ENCODE measurements at places on chromosomes 1 and 21. TPM values are rescaled to one million over a fixed set of nuclear protein-coding genes. Genes with fewer than 3 reads are reported as not detected.

- H3K4me1 ChIP-seq, result no peaks in the 10 kb centered on the region
- no peak overlapping the region for H3K4me3 ChIP-seq
- no peaks in the 10 kb centered on the region for H3K36me3 ChIP-seq
- H3K27ac ChIP-seq, result no peak overlapping the region
- no peaks in the 10 kb centered on the region for H3K27me3 ChIP-seq
These were observed 622.9 kb upstream of the ADAMTS5 start for GRCh38 chr21:27589781-27590180.

GRCh38 chr21:27429710-27430341 lies 462.9 kb upstream of the ADAMTS5 start:
- no peaks in the 10 kb centered on the region for H3K36me3 ChIP-seq
- no peaks in the 10 kb centered on the region for H3K27me3 ChIP-seq
- DNase-seq, result no peak
- no peaks in the 10 kb centered on the region for H3K4me1 ChIP-seq

DNA sequence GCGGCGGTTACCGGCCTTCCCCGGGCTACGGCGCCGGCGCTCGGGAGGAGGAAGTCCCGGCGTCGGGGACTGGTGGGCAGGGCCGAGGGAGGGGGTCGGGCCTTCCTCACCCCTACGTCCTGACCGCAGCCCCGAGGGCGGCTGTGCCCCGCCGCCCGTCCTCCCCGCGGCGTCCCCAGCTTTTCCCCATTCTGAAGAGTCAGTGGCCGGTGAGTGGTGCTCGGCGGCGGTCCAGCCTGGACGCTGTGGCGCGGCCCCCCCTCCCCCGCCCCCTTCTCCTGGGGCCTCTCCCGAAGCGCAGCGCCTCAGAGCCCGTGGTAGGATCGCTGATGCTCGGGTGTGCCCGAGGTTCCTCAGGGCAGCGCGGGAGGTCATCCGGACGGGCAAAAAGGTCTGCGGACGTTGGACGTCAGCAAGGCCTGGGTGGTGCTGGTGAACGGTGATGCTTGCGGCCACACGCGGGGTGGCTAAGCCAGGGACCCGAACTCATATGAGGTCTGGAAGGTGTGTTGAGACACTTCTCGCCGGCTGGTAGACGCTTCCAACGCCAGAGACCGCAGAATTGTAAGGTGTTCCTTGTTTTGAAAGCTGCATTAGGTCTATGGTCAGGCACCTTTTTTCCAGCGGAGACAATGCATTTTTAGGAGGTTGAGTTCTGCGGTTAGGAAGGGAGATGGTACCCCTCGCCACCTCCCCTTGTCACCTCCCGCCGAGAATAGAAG lies 725 bp downstream of the SLC25A33 start:
- H3K4me1 ChIP-seq, result peaks cover 27% of the 10 kb centered on the region
- H3K4me3 ChIP-seq, result peak overlapping the region; percentile 80
- peaks cover 3% of the 10 kb centered on the region for H3K36me3 ChIP-seq
- H3K27ac ChIP-seq, result peak overlapping the region; percentile 70
- no peaks in the 10 kb centered on the region for H3K27me3 ChIP-seq
- no peak for DNase-seq

DNA sequence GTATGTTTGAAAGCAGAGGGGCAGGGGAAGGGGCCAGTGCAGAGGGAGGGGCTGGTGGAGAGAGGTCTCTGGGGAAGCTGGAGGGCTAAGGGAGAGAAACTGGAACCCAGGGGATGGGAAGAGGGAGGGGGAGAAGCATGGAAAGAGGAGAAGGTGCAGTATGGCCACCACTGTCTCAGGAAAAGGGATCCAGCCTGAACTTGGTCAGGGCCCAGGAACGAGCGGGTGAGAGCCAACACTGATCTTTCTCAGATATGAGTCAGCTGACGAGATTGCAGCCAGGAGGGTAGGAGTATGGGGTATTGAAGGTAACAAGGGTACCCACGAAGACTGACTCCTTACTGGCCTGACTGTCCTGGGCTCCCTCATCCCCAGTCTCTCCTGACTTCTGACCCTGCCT lies 18.0 kb downstream of the TIE1 start:
- H3K4me1 ChIP-seq, result no peaks in the 10 kb centered on the region
- no peak for DNase-seq
- H3K27me3 ChIP-seq, result no peaks in the 10 kb centered on the region
- H3K27ac ChIP-seq, result no peak overlapping the region
- H3K36me3 ChIP-seq, result no peaks in the 10 kb centered on the region

- H3K36me3 ChIP-seq, result no peaks in the 10 kb centered on the region
- DNase-seq, result no peak
- H3K27me3 ChIP-seq, result no peaks in the 10 kb centered on the region
- H3K4me3 ChIP-seq, result no peak overlapping the region
These were observed 4.9 kb downstream of the RASSF5 start for GRCh38 chr1:206512058-206512850.

DNA sequence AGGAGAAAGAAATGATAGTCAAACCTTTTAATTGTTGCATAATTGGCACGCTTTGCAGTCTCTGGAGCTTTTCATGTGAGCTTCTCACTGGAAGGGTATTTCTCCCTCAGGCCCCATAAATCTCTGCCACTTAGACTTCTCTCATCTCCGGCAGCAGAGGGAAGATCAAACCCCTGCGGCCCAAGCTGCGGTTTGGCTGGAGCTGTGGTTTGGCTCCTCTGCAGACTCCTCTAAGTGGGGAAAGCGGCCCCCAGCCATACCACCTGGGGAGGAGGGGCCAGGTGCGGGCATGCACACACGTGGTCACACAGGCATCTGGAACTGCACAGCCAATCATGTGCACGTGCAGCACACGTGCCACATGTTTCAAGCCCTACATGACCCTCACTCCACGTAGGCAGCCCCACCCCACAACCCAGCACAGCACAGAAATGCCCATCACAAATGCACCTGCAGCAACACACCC lies 58.3 kb downstream of the UBE2T start:
- H3K36me3 ChIP-seq, result no peaks in the 10 kb centered on the region
- H3K27me3 ChIP-seq, result no peaks in the 10 kb centered on the region

GRCh38 chr1:68331117-68331865 lies 99.0 kb upstream of the WLS start:
- no peaks in the 10 kb centered on the region for H3K27me3 ChIP-seq
- no peaks in the 10 kb centered on the region for H3K36me3 ChIP-seq
- H3K27ac ChIP-seq, result no peak overlapping the region
- H3K4me3 ChIP-seq, result no peak overlapping the region
- DNase-seq, result peak; percentile 57
- peaks cover 5% of the 10 kb centered on the region for H3K4me1 ChIP-seq

The LAMC2 gene
- 2,571 TPM for polyA plus RNA-seq

The FCRL1 gene
- not detected for polyA plus RNA-seq

The ACBD3 gene
- polyA plus RNA-seq, result 32.0 TPM

The FAM151A gene
- polyA plus RNA-seq, result 0.07 TPM

The PADI1 gene
- polyA plus RNA-seq, result 1.0 TPM

The OLIG2 gene
- not detected for polyA plus RNA-seq

Measured in keratinocyte (primary cell).